Activated naive CD8-positive, alpha-beta T cell treated with anti-CD3 and anti-CD28 coated beads, Interleukin-2, amount 10 ng/mL, durations not matched to agents 7 days and 5 days (primary cell): ENCODE measurements at places on chromosomes 13 and 19.

DNA sequence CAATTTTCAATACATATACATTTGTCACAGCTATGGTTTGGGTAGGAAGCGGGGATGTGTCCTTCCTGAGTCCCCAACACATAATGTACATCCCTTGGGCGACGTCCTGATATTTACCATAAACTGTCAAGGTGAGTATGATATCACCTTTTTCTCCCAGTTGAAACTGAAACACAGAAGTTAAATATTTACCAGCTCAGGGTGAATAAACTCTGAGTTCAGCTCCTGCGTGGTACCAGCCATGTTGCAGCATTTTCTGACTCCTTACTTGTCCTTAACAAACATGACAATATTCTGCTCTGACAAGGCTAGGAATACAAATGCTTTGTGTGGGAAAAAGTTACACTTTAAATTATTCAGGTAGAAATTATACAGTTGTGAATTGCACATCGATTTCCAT is 294.2 kb downstream of the TEX29 start:
- no peak for DNase-seq

- no peak for DNase-seq
These were observed 2.0 kb upstream of the PSG6 start for GRCh38 chr19:42919757-42920079.

DNA sequence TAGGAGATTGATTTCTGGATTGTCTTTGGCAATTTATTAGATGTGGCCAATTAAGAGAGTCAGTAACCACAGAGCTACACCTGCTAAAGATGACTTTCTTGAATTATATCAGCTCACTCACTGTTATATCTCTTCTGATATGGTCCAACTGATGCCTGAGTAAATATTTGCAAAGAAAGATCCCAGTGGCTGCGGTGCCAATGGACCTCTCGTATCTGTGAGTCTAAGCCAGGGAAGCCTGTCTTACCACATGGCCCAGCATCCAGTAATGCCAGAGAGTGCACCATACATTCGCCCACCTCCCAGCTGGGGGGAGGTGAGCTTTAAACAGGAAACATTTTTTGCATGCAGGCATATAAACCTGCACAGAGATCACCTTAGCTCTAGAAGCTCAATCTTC is 82.7 kb upstream of the SLC15A1 start:
- no peak for DNase-seq

DNA sequence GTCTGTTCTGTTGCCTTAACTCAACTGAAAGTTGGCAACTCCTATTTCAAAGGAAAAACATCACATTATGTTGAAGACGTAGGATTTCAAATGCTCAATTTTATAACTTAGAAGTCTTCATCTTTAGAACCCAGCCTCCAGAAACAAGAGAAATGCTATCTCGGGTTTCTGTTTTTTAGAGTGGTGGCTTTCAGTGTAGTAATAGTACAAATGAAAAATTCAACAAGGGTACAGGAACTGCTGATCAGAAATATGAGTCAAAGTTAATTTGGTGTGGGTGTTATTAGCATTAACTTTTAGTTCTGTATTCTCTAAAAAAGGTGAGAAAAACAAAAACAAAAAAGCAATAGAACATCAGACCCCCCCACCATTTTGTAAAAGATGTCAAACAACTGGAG is 56.6 kb upstream of the FLT1 start:
- no peak for DNase-seq

- DNase-seq, result no peak
These were observed 24.8 kb upstream of the ZNF254 start for GRCh38 chr19:24062190-24062589.

DNA sequence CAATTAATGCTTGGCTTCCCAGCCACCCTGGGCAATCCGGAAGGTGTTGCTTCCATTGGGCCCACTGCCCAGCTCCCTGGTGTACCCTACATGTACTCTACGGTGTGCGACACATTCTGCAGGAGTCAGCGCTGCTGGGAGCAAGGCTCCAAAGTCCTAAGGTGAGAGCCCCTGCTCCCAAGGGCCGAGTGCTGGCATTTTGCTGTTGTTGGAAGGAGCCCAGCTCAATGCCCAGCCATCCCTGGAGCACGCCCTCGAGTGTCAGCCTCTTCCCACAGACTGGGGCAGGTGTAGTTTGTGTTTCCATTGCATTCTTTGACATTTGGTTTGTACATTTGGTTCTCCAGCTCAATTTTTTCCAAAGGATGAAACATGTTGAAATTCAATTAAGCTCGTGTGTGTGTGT is 64.6 kb downstream of the GGACT start:
- no peak for DNase-seq

DNA sequence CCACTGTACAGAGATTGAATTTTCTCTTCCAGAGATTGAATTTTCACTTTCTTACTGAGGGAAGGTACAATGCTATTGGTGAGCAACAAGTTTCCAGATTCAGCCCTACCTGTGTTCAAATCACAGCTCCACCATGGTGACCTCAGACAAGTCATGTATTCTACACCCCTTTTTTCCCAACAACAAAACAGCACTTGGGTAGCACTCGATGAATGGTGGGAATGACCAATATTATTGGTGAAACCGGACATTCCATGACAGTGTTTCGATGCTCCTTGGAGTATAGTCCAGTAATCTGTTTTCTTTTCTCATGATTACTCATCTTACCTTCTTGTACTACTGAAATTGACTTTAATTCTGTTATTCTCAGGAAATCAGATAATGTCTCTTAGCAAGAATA is 266.2 kb upstream of the SOX21 start:
- no peak for DNase-seq

- no peak for DNase-seq
These were observed 20.1 kb downstream of the N4BP2L1 start for GRCh38 chr13:32407854-32408253.

GRCh38 chr13:95614641-95615245 is 29.8 kb downstream of the DZIP1 start:
- no peak for DNase-seq

DNA sequence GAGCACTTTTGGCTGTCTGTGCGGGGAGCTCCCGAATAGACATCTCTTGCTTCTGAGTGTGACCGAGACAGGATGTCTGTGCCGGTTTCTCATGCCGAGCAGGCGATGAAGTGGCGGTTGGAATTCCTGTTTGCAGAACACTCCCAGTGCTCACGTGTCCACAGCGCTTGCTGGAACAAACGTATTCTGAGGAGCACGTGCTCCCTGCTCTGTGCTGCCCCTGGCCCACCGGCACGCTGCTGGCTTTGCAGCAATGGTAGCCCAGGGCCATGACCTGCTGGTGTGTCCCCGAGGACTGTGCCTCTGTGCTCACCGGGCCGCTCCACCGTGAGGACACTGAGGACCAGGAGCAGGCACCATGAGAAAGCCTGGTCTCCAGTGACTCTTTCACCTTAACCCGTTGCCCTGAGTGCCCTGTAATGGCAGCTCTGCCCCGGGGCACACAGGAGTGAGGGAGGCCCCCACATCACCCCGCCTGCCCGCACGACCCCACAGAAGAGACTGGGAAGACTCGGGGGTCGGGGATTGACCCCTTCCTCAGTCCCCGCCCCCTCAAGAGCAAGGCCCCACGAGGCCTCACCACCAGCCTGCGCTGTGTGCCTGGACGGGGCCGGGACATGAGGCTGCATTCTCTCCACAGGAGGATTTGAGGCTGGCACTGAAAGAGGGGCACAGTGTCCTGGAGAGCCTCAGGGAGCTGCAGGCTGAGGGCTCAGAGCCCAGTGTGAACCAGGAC is 40.0 kb upstream of the F7 start:
- DNase-seq, result no peak

GRCh38 chr13:109118521-109118920 is 489.1 kb downstream of the MYO16 start:
- DNase-seq, result no peak

GRCh38 chr13:51714663-51715168 is 89.2 kb downstream of the DHRS12 start:
- DNase-seq, result no peak

GRCh38 chr19:1287354-1288225 is 1.9 kb downstream of the EFNA2 start:
- no peak for DNase-seq

DNA sequence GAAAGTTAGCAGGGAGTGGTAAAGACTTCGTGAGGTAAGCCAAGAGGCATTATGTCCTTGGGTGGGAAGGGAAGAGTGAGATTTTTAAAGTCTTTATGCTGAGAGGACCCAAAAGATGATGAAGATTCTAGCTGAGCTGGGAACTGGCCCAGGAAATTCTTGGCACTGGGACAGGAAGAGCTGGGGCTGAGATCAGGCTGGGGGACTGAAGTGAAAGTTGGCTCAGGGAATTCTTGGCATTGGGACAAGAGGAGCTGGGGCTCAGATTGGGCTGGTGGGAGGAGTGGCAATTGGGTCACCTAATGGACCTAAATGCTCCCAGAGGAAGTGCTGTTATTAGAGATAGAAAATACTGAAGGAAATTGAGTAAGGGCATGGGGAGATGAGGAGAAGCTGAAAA is 8.8 kb downstream of the SCEL start:
- no peak for DNase-seq

- no peak for DNase-seq
These were observed 101.0 kb downstream of the SLITRK6 start for GRCh38 chr13:85698256-85698655.

DNA sequence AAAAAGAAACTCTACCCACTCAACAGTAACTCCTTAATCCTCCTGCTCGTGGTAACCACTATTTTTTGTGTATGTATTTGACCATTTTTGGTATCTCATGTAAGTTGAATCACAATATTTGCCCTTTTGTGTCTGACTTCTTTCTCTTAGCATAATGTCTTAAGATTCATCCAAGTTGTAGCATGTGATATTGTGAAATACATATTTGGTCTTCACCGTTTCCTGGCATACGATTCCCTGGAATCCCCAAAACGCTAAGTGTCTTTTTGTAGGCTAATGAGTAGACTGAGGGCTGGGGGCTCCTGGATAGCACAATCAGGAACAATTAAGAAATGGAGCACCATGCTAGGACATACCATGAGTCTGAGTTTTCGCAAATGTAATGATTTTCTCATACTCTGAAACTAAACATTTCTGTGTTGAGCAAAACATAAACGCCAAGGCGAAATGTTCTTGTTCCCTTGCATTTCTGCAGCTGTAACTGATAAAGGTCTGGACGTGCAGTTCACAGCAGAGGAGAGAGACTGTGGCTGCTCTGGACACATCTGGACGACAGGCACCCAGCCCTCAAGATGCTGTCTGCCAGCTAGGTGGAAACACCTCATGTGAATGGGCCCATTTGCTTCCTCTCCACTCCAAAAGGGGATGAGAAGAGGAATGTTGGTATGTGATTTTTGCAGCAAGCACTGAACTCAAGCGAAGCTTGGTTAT is 38.4 kb downstream of the BRD4 start:
- no peak for DNase-seq

DNA sequence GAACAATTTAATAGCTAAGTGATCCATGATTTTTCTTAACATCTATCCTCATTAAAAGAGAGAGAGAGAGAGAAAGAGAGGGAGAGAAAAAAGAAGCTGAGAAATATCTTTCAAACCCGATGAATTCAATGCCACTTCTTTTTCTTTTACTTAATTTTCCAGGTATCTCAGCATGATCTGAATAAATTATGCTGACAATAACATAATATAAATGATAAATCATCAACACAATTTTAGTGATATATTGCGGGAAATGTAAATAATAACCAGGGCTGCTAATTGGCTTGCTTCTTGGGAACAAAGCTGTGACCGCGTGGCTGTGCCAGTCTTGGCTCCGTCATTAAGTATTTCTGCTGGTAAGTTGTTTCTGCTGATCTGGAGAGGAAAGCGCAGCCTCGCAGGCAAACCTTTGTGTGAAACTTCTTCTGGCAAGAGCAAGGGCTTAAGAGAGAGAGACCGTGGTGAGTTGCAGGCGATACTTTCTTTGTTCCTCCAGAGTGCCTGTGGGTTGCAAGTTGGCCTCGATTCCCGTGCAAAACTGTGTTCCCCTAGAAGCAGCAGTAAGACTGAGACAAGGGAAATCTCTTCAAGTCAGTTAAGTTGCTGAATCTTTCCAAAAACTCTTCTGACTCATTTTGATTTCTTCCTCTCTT is 489.1 kb upstream of the TSHZ3 start:
- DNase-seq, result no peak

DNA sequence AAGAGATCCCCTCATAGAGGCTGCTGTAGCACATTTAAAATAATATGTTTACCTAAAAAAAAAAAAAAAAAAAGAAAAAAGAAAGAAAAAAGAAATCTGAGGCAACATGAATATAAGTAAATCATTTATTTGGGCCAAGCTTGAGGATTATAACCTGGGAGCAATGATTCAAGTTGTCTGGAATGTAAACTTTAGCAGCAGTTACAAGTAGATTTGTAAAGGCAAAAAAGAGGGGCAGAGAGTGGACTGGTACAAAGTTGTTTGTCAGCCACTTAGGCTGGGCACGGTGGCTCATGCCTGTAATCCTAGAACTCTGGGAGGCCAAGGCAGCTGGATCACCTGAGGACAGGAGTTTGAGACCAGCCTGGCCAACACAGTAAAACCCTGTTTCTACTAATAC is 11.3 kb downstream of the ZNF43 start:
- DNase-seq, result no peak

DNA sequence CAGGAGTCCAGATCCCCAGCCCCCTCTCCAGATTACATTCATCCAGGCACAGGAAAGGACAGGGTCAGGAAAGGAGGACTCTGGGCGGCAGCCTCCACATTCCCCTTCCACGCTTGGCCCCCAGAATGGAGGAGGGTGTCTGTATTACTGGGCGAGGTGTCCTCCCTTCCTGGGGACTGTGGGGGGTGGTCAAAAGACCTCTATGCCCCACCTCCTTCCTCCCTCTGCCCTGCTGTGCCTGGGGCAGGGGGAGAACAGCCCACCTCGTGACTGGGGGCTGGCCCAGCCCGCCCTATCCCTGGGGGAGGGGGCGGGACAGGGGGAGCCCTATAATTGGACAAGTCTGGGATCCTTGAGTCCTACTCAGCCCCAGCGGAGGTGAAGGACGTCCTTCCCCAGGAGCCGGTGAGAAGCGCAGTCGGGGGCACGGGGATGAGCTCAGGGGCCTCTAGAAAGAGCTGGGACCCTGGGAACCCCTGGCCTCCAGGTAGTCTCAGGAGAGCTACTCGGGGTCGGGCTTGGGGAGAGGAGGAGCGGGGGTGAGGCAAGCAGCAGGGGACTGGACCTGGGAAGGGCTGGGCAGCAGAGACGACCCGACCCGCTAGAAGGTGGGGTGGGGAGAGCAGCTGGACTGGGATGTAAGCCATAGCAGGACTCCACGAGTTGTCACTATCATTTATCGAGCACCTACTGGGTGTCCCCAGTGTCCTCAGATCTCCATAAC is at the start of gene APOE:
Gene APOE (plus strand): TSS at position 360 of the 724 bp plus-strand sequence. CDS start 829 bp downstream, outside the sequence.
- DNase-seq, result no peak

GRCh38 chr13:113162783-113163685 is 4.6 kb downstream of the PROZ start:
- DNase-seq, result peak; percentile 46

GRCh38 chr13:113066142-113066455 is 39.5 kb upstream of the F7 start:
- no peak for DNase-seq

- DNase-seq, result no peak
These were observed 68.4 kb upstream of the ARHGEF7 start for GRCh38 chr13:111046590-111047141.
